Activated T-helper 2 cell treated with anti-CD3 and anti-CD28 coated beads, Interferon-gamma antibody, Interleukin-2, Interleukin-4, amounts not matched to agents 10 μg/mL and 5 μg/mL and 100 μg/mL, durations not matched to agents 14 hours and 24 hours and 36 hours (primary cell): ENCODE measurements at places on chromosomes 5 and 9. TPM values are rescaled to one million over a fixed set of nuclear protein-coding genes. Genes with fewer than 3 reads are reported as not detected.

- no peaks in the 10 kb centered on the region for H3K36me3 ChIP-seq
- H3K4me3 ChIP-seq, result no peak overlapping the region
- no peaks in the 10 kb centered on the region for H3K4me1 ChIP-seq
- H3K27ac ChIP-seq, result no peak overlapping the region
Measured at GRCh38 chr9:83642793-83643192, 19.9 kb downstream of the IDNK start.

DNA sequence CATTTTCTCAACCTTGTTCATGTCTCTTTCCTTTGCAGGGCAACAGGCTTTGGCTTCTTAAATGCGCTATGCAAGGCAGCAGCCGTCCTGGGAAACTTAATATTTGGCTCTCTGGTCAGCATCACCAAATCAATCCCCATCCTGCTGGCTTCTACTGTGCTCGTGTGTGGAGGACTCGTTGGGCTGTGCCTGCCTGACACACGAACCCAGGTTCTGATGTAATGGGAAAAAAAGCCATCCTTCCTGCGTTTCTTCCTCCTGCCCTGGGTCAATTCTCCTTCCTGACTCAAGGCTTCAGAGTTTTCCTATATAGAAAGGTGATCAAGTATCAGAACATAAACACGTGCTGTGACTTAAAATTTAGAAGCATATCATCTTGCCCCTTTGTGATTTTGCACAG is 77.8 kb upstream of the IQGAP2 start:
- peaks cover 17% of the 10 kb centered on the region for H3K36me3 ChIP-seq
- H3K27me3 ChIP-seq, result peaks cover 3% of the 10 kb centered on the region
- H3K4me1 ChIP-seq, result peaks cover 63% of the 10 kb centered on the region
- no peak for DNase-seq
- peak overlapping the region; percentile 30 for H3K4me3 ChIP-seq

- H3K36me3 ChIP-seq, result no peaks in the 10 kb centered on the region
- H3K27ac ChIP-seq, result no peak overlapping the region
- no peak for DNase-seq
- H3K27me3 ChIP-seq, result peaks cover 34% of the 10 kb centered on the region
- H3K4me3 ChIP-seq, result peak overlapping the region; percentile 34
Measured at GRCh38 chr5:139849942-139850341, 54.3 kb downstream of the PSD2 start.

DNA sequence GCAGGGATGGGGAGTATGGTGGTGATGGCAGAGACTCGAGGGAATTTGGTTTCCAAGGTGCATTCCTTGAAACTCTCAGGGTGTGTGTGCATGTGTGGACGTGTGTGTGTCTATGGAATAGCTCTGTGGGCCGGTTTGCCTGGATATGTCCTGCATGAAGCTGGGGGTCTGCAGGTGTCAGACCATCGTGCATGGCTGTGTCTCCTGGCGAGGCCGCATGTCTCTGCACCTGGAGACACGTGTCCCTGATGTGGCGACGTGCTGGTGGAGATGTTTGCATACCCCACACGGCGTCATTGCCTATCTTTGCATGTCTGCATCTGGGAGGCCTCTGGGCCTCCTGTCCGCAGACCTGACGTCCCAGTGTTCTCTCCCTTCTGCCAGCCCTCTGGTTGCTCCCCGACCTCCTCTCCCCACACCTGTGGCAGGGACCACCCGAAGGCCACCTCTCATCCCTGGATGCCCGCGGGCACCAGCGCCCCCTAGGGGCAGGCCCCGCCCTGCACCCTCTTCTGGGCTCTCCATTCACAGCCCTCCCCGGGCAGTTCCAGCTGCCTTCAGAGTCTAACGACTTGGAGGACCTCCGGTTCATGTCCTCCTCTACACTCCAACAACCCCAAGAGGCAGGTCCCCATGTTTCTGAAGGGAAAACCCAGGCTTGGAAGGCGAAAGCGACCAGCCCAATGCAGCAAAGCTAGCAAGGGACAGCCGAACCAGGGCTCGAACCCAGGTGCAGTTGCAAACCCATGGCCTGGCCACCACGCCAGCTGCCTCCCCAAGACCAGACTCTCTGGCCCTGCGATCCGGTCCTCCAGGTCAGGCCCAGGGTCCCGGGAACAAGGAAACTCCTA is 88.6 kb downstream of the LMX1B start:
- H3K4me1 ChIP-seq, result peaks cover 14% of the 10 kb centered on the region
- H3K27me3 ChIP-seq, result peaks cover 24% of the 10 kb centered on the region
- no peak overlapping the region for H3K4me3 ChIP-seq
- H3K27ac ChIP-seq, result no peak overlapping the region
- no peak for DNase-seq

Gene TMEM252
- not detected in 2 replicates for total RNA-seq

Gene CDX1
- not detected in 2 replicates for total RNA-seq

Gene PCDHA1
- total RNA-seq, result 0.07 TPM in 1 of 2 replicates, not detected in the other

DNA sequence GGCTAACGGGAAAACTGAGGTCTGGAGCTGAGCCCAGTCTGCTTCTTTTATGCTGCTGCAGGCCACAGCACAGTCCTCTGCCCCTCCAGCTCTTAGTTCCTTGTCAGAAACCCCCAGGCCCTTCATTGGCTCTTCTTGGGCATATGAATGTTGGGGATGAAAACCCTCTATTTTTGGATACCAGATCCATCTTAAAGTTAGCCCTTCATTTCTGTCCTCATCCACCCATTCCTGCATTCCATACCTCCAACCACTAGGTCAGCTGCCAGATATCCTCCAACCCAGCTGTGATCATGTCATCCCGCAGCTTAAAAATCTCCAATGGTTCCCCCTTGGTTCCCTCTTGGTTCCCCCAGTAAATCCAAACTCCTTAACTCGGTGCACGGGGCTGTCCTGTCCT is 1.8 kb upstream of the SLC25A51 start:
- no peak for DNase-seq
- peaks cover 1% of the 10 kb centered on the region for H3K36me3 ChIP-seq
- H3K4me3 ChIP-seq, result peak overlapping the region; percentile 20
- peaks cover 2% of the 10 kb centered on the region for H3K27me3 ChIP-seq

- H3K4me3 ChIP-seq, result no peak overlapping the region
- DNase-seq, result no peak
- no peaks in the 10 kb centered on the region for H3K36me3 ChIP-seq
- H3K27ac ChIP-seq, result no peak overlapping the region
Measured at GRCh38 chr5:121899346-121899745, 47.7 kb downstream of the FTMT start.

Gene IFNA13
- not detected in 2 replicates for total RNA-seq

Gene PCDHA13
- not detected in 2 replicates for total RNA-seq

GRCh38 chr5:7565559-7565958 is 169.6 kb downstream of the ADCY2 start:
- no peak for DNase-seq
- no peaks in the 10 kb centered on the region for H3K4me1 ChIP-seq
- H3K27ac ChIP-seq, result no peak overlapping the region
- H3K4me3 ChIP-seq, result no peak overlapping the region

DNA sequence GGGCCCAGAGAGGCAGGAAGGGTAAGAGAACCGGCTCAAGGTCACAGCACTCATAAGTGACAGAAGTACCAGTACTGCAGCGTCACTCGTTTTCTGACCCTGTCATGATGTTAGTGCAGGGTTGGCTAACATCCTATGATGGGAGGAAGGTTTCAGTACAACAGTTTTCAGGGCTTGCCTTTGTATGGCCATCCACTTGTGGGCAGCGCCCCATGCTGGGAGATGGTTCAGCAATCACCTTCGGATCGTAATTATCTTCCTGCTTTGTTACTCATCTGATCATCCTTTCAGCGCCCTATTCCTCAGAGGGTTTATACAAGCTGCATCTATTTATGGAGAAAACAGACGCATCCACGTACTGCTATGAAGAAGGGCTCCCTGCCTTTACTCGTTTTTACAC is 2.4 kb downstream of the MAP1B start:
- no peak overlapping the region for H3K4me3 ChIP-seq
- DNase-seq, result no peak
- H3K4me1 ChIP-seq, result peaks cover 5% of the 10 kb centered on the region
- H3K27ac ChIP-seq, result no peak overlapping the region
- H3K27me3 ChIP-seq, result peaks cover 66% of the 10 kb centered on the region
- no peaks in the 10 kb centered on the region for H3K36me3 ChIP-seq

GRCh38 chr9:112012026-112012902 is 115.7 kb downstream of the UGCG start:
- DNase-seq, result no peak
- H3K4me1 ChIP-seq, result peaks cover 22% of the 10 kb centered on the region
- no peak overlapping the region for H3K27ac ChIP-seq
- H3K27me3 ChIP-seq, result peaks cover 49% of the 10 kb centered on the region

Gene FAM78A
- total RNA-seq, result 55.3 and 55.5 TPM in 2 replicates

DNA sequence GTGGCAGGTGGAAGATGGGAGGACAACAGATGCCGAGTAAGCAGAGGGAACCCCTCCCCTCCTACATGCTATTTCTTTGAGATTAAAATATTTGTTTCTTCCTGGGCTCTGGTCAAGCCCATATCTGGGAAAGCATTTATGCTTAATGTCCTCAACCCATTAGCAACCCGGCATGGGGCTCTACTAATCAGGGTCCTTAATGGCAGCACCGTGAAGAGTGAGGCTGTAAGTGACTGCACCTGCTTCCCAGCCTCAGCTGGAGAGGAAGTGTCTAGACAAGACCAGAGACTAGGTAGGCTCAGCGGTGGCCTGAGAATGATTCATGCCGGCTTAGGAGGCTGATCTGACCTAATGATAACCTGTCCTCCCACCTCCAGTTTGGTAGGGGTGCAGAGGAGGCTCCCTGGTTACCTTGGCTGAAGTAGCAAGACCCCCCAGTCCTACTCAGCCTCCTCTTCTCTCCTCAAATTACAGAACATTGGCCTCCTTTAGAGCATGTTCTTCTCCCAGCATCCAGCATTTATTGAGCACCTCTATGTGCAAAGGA is 61.3 kb upstream of the HSPA9 start:
- no peaks in the 10 kb centered on the region for H3K36me3 ChIP-seq
- no peak for DNase-seq
- no peak overlapping the region for H3K27ac ChIP-seq
- no peaks in the 10 kb centered on the region for H3K4me1 ChIP-seq
- H3K27me3 ChIP-seq, result peaks cover 60% of the 10 kb centered on the region

DNA sequence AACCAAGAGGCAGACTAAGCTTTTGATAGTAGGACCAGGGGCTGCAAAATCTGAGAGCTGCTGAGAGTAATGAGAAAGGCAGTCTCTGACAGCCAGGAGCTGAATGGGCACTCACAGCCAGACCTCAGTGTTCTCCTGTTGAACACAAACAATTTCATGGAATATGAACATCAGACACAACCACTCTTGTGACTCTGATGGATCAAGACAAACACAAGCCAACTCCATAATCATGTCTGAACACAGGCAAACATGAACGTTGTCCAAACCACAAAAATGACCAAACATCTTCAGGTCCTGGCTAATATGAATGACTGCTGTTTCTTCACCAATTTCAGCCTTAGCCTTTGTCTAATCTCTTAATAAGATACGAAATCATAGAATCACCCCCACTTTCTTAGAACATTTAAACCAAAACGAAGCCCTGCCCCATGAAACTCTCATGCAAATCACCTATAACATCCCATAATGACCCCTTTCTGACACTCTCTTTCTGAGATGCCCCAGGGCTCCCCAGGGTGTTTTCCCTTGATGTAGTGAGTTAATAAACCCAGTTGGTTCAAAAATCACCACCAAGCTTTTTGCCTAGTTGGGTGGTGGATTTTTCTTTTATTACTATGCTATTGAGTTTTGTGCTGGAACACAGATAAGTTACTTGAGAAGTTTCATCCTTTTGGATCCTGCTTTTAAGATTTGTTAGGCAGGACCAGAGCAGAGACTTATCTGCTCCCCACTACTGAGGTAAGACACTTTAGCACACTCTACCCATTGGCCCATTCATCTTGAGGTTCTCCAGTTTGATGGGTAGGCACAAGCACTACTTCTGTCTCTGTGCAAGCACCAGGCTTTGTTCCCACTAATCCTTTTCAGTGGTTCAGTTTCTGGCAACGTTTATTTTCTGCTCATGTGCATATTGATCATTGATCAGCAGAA is 5.9 kb upstream of the ERAP2 start:
- DNase-seq, result no peak
- peak overlapping the region; percentile 90 for H3K27ac ChIP-seq
- H3K27me3 ChIP-seq, result no peaks in the 10 kb centered on the region
- peaks cover 61% of the 10 kb centered on the region for H3K4me1 ChIP-seq
- peak overlapping the region; percentile 61 for H3K4me3 ChIP-seq

Gene PGGT1B
- 39.1 and 39.5 TPM in 2 replicates for total RNA-seq

Gene IFNB1
- not detected in 2 replicates for total RNA-seq
